ENCODE measurements at places on chromosomes 1 and 21. TPM values are rescaled to one million over a fixed set of nuclear protein-coding genes. Genes with fewer than 3 reads are reported as not detected.

The CD1D gene
- 0.13 TPM for total RNA-seq

The TTC22 gene
- total RNA-seq: not detected

The PM20D1 gene
- 0.25 TPM for total RNA-seq

The GJC2 gene
- total RNA-seq: 17.1 TPM

The KLF18 gene
- not detected for total RNA-seq

The KIF14 gene
- 2.1 TPM for total RNA-seq
